ENCODE measurements at places on chromosomes 4 and X.

DNA sequence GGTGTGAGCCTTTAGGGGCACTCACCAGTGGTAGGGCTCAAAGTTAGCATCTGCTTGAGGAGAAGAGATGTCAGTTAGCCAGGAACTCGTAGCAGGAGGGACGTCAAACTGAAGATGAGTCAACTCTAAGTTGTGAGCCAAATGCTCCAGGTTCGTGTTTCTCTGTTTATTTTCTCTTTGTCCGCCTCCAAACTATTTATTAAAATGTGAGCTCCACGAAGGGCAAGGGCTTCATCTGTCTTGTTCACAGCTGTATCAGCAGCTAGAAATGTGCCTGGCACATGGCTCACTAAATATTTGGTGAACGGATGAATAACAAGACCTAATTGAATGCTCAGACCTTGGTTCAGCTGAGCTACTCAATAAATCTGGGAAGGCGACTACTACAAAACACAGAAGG lies 248.9 kb downstream of the BCOR start:
- no peak for DNase-seq

DNA sequence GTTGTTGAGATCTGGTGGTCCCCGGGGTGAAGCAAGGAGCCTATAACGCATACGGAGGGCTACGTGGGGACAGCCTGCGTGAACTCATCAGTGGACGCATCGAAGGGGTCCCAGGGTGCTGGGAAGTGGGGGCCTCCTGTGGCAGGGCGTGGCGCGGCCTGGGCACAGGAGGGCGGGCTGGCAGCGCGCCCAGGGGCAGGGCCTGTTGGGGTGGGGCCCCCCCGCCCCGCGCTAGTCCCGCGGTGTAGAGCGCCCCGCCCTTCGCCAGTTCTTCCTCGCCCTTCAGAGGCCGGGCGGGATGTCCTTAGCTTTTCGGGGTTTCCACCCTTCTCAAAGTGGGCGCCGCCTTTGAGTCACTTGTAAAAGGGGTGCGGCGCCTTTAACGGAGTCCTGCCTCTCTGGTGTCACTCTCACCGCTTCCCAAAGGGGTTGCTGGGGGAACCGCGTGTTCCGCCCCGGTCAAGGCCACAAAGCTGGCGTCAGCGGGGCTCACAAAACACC lies 632 bp downstream of the PLP2 start:
- DNase-seq: peak; percentile 24

- DNase-seq: no peak
Measured at GRCh38 chrX:54695816-54696487, 102.1 kb downstream of the ITIH6 start.

DNA sequence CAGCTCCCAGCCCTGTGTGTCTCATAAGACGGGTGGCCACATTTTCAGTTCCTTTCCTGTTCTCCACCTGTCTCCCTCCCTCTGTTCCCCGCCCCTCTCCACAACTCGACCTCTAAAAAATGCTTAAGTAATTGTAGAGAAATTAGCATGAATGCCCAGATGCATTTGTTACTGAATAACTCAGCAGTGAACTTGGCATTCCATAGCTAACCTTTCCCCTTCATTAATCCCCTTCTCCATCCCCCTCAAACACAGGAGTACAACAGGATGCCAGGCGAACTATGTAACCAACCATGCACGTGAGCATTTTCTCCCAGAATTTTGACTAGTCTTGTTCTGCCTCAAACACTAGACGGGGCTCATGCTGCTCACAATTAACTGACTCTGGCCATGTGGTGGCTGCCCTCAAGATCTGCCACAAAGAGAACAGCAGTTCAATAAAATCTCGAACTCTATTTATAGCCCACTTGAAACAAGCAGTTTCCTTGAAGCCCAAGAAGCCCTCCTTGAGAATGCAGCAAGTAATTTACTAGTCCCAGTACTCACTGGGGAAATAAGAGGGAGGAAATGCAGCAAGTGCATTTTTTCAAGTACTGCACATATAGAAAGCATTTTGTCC lies 351.2 kb downstream of the ARHGAP24 start:
- peak; percentile 59 for DNase-seq

GRCh38 chr4:126264839-126265238 lies 950.1 kb downstream of the FAT4 start:
- DNase-seq: no peak

DNA sequence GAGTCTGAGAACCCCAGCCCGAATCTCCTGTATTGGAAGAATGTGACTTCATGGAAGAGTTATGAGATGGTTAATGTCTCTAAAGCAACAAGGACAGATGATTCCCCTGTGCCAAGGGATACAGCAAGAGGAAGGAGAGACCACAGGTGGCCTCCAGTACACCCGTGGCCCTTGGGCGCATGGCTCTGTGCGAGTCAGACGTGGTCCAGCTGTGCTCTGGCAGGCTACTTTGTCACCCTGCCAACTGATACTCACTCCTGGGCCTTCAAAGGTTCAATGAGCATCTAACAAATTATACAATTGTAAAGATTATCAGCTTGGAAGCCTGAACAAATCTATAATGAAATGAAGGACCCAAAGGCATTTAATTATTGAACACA lies 71.7 kb downstream of the NYX start:
- no peak for DNase-seq

- DNase-seq: no peak
Measured at GRCh38 chrX:16814597-16814996, 28.3 kb downstream of the TXLNG start.

- no peak for DNase-seq
Measured at GRCh38 chr4:109999585-109999912, 86.9 kb downstream of the EGF start.

DNA sequence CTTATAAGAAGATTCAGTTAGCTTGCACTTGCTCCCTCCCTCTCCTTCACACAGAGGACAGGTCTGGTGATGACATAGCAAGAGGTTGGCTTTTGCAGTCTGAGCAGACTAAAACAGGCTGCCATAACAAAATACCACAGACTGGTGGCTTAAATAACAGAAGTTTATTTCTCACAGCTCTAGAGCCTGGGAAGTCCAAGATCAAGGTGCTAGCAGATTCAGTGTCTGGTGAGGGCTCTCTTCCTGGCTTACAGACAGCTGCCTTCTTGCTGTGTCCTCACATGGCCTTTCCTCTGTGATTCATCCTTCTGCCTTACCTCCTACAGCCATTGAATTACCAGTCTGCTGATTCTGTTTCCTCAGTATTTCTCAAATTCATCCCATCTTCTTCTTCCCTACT lies 13.1 kb downstream of the RP2 start:
- no peak for DNase-seq

DNA sequence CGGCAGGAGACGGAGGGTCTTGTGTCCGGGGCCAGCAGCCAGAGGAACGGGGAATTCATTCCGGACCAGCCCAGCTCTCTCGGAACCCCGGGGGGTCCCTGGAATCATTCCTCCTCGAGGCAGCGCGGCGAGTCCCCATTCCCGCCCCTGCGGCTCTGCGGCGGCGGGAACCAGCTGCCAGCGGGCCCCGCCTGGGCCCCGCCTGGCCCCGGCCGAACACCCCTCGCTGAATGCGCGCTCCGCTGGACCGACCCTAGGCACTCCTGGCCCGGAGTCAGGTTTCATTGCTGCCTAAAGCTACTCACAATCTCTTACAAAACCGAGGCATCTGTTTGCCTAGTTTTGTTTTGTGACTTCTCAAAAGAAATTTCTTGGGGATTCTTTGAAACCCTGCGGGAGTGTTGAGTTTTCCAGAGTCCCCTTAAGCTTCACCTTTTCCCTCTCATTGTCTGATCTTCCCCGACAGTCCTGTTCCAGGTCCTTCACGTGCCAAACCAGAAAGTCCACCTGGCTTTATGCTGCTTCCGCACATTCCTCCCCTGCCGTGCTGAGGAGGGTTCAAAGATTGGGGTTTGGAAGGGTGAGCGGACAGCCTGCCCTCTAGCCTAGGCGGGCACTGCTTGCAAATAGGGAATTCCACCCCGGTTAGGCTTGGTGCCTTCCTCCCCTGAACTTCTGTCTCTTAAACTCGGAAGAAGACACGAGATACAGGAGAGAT lies 789 bp downstream of the ARHGAP10 start:
- no peak for DNase-seq

- DNase-seq: no peak
Measured at GRCh38 chrX:2224161-2224560, 276.6 kb downstream of the DHRSX start.

- DNase-seq: no peak
Measured at GRCh38 chrX:123186801-123187200, 2.7 kb downstream of the GRIA3 start.

GRCh38 chr4:168605411-168605810 lies 108.6 kb downstream of the PALLD start:
- DNase-seq: no peak

GRCh38 chrX:112840382-112841113 lies at the start of gene AMOT:
TSS of gene AMOT (minus strand) at chrX:112840831. CDS start at chrX:112823126, 17,705 bp downstream.
- DNase-seq: peak; percentile 54

- no peak for DNase-seq
Measured at GRCh38 chr4:36835246-36835645, 409.3 kb upstream of the NWD2 start.

DNA sequence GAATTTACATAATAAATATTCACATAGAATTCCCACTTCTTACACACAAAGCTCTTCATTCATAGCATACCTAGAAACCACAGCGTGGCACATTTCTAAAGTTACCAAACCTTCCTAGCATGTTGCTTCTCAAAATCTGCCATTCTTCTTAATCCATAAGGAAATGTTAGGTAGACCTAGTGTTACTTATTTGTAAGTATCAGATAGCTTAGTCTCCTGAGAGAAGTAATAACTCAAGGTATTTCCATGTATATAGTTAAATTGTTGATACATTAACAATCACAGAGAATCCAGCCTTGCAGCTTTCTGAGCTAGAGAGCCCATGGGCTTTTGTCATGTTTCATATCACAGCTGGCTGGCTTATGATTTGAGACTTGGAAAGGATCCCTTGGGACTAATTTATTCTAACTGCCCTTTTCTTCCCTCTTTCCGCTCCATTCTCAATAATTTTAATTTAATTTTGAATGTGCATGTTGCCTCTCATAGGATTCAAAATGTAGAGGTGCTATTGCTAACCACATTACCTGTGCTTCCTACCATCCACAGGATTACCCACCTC lies 17.6 kb downstream of the SH3RF1 start:
- no peak for DNase-seq

DNA sequence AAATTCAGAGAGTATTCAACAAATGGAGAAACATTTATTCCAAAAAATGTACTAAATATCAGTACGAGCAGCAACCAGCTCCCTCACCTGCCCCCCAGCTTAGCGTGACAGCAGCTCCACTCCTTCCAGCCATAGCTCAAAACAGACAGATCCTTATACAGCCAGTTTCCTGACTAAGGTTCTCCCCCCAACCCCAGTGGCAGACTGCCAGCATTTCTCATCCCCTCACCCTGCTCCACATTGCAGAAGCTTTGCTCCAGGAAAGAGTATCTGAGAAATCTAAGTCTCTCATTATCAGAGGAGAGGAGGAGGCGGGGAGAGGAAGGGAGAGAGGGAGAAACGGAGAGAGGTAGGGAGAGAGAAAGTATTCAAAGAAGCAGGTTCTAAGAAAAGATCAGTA lies 53.3 kb upstream of the PASD1 start:
- no peak for DNase-seq

GRCh38 chrX:106802063-106802387 lies 448 bp upstream of the TBC1D8B start:
- no peak for DNase-seq

DNA sequence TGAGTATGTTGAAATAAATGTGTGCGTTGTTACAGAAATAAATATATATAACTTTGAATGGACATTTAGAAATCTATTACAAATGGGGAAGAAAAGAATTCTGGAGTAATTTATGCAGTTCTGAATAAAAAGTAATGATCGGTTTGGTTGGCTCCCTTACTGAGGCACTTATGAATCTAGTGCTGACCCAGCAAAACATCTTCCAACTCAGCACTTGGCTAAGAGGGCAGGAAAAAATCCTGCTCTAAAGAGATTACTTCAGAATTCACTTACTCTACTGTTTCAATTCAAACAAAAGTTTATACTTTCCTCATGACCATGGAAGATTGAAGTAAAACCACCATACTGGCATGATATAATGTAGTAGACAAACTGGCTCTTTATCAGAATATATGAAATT lies 123.9 kb upstream of the RXFP1 start:
- DNase-seq: no peak

DNA sequence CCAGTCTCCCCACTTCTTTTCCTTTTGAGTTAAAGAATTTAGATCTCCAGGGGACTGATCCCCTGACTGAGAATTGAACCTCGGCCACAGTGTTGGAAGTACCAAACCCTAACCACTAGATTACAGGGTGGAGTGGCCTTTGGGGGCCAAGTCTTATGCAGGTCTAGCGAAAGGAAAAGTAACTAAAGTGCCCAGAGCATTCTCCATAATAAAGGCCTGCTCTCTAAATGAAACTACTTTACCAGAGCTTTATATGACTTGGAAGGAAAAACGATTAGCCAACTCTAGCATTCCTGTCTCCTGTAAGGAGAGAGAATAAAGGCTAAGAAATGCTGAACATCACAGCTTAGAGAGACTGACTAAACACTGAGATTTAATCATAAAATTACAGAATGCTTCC lies 788.0 kb downstream of the C4orf33 start:
- DNase-seq: no peak

DNA sequence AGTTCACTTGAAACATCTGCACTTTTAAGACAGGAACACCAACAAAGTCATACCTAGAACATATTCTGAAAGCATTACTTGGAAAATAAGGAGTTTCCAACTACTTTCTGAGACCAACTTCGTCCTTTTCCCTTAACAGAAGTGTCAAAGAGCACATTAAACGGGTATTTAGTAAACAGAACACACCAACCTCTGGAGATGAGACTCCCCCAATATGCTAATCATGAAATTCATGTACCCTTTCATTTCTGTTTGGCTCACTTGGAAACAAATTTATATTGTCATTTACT lies 69.2 kb downstream of the NOCT start:
- DNase-seq: no peak

- DNase-seq: no peak
Measured at GRCh38 chr4:82865592-82865991, 25.4 kb downstream of the SEC31A start.

- DNase-seq: no peak
Measured at GRCh38 chr4:53490965-53491622, 100.2 kb downstream of the LNX1 start.

GRCh38 chr4:19999775-20000414 lies 251.8 kb upstream of the SLIT2 start:
- no peak for DNase-seq

DNA sequence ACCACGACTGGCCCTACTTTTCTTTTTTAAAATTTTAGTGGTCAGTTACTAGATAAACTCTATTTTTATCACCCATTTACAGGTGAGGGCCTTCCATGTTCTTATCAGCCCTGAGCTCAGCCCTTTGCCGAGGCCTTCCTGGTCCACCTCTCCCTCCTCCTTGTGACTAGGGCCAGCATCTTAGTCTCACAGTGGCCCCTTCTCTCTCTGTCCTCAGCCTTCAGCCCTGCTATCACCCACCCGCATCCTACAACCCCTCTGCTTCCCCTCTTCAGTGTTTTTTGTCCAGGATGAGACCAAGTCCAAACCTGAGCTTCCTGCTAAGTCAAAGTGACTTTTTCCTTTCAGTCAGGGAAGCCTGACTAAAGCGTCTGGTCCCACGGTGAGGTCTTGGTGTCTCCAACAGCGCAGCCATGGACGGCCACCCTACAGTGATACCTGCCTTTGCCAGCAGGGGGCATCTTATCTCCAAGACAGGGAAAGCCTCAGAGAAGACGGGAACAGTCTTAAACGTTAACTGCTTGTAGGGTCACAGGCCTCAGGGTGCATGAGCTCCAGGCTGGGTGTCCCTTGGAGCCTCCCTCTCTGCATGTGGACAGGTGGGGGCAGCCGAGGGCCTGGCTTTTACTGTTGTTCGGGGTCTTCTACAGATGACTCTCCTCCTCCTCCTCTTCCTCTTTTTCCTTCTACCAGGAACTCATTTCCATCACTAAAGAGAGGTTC lies 11.7 kb upstream of the GAGE10 start:
- DNase-seq: no peak
